Astrocyte of the spinal cord (primary cell): ENCODE measurements at places on chromosomes 16 and 17.

DNA sequence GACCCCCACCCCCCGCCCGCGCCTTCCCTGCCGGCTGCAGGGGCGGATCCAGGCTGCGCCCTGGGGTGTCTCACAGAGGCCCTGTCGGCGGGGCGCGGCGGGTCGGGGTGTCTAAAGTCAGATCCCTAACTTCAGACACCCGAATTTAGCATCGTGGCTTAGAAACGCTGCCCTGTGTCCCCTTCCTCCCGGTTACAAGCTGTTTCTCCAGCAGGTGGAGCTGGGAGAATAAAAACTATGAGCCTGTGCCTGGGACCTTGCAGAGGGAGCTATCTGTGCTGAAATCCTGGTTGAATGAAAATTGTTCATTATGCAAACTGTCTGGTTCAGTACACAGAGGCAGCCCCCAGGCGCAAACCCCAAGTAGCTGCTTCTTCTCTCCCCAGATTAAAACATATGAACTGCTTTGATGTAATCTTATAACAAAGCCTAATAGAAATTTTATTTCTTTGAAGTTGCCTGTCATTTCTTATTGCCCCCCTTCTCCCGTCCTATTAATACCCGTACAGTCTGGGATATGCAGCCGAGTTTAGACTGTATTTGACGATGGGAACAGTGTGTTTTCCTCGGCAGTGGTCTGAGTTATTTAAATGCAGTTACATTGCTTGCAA, 79.0 kb downstream of the RPA1 start:
- peak; percentile 74 for DNase-seq

DNA sequence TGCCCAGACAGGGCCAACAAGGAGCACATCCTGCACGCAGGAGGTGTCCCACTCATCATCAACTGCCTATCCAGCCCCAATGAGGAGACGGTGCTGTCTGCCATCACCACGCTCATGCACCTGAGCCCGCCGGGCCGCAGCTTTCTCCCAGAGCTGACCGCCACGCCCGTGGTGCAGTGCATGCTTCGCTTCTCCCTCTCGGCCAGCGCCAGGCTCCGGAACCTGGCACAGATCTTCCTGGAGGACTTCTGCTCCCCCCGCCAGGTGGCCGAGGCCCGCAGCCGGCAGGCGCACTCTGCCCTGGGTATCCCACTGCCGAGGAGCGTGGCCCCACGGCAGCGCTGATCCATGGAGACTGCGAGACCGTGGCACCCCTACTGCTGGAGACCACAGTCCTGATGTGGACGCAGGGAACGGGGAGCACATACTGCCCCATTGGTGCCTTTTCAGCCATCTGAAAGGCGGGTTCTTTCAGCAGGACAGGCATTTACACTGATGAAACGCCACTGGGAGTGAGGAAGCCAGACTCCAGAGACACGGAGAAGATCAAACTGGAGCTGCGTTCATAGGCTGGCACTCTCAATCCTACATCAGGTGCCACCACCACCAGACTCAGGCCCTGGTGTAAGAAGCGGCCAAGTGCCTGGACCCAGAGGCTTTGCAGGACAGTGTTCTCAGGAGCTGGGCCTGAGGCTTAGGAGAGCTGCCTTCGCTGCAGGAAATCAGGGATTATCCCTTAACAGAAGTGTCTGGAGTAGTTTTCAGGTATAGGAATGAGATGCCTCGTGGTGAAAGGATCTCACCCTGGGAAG, 2.6 kb downstream of the NT5C start:
- DNase-seq, result no peak

GRCh38 chr16:84914273-84914672, 94.5 kb downstream of the CRISPLD2 start:
- DNase-seq, result no peak

DNA sequence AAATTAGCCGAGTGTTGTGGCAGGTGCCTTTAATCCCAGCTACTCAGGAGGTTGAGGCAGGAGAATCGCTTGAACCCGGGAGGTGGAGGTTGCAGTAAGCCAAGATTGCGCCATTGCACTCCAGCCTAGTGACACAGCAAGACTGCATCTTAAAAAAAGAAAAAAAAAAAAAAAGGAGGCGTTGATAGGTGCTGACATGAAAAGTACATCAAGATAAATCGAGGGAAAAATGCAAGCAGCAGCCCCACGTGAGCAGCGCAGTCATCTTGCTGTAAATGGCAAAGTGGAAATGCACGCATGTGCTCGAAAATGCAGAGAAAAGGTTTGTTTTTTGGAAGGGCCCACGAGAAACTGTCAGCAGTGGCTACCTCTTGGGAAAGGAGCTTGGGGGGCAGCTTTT, 20.9 kb downstream of the MXRA7 start:
- no peak for DNase-seq

DNA sequence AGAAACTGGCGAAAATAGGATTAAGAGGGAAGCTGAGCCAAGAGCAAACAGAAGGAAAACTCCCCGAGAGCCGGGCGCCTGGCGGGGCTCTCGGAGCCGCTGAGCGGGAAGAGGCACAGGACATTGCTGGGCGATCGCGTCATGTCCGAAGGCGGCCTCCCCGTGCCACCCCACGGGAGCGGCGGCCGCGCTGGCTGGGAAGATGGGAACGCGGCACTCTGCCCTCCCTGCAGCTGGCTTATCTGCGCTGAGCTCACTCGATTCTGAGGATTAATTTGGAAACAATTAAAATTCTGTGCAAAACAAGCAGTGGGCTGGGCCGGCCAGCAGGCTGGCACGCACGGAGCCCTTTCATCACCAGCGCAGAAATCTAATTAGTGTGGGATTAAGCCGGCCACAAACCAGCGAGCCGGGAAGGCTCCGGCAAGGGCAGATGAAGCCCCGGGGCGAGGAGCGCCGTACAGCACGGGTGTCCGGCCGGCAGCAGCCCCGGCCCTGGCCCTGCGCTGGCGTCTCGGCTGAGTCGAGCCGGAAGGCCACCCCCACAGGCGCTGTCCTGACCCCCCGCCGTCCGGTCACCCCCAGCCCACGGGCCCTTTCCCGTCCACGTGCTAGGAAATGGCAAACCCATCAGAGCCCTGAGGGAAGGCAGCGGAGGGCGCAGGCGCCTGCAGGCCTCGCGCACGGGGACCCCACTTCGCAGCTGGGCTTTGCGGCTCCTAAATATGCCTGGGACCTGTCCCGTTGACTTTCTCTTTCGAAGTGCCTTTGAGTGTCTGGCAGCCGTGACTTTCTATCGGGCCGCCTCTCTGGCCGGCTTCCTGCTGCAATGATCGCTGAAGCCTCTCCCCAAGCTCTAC, 37.9 kb downstream of the SOX8 start:
- peak; percentile 29 for DNase-seq

DNA sequence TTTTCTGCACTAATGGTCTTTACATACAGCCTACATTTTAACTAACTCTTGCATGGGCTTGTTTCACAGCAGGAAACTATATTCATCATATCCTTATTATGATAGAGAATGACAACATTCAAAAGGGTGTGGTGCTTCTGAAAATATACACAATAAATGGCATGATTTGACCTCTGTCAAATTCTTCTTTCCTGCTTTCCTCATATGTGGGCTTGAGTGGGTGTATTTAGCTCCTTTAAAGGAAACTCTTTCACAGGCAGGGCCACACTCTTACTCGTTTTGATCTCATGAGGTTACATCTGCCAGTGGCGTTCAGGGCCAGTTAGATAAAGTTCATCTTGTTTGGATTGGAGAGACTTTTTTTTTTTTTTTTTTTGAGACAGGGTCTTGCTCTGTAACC, 6.1 kb downstream of the SLC35G3 start:
- peak; percentile 16 for DNase-seq

DNA sequence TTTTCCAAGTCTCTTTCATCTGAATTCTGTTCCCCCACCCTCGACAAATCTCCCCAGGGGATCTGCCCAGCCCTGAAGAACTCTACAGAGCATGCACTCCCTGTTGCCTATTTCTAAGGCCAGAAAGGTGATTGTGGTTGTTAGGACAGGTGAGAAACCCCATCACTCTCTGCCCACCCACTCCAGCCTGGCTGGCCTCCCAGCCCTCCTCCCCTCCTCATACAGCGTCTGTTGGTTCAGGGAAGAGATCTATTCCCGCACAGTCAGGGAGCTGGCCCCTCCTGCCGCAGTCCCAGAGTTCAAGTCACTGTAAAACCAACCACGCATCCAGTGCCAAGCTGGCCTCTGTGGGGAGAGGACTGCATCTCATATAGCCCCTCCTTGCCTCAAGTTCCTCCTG, 98.7 kb downstream of the KCNJ12 start:
- no peak for DNase-seq

- DNase-seq, result no peak
Observed at GRCh38 chr16:85459529-85460251, 153.4 kb upstream of the GSE1 start.

- DNase-seq, result peak; percentile 28
Observed at GRCh38 chr17:72516772-72517399, 396.1 kb downstream of the SOX9 start.

DNA sequence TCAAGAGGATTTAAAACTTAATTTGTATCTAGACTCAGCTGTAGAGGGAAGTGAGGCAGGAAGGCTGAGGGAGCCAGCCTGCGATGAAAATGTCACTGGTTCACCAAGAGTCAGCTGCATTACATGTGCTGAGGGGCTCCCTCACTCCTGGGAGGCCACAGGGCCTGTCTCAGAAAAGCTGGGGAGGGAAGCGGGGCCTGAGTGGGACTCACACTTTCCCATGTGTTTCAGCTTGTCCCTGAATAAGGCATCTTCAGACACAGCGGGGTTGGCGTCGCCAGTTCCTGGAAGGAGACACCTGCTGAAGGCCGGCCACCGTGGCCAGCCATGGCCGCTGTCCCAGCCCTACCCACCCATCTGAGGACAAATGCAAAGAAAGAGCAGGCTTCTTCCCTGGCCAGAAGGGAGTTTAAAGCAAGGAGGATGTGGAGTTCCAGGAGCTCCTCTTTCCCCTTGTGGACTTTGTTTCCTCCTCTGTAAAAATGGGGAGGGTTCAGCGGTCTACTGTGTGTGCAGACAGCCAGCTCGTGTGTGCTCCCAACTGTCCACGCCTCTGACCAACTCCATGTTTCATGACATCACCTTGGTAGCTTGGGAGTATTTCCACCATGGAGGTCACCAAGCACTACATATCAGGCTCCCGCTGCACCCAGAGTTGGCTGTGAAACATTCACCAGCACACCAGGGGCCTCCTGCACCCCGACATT, 19.2 kb upstream of the MRPS23 start:
- DNase-seq, result no peak

DNA sequence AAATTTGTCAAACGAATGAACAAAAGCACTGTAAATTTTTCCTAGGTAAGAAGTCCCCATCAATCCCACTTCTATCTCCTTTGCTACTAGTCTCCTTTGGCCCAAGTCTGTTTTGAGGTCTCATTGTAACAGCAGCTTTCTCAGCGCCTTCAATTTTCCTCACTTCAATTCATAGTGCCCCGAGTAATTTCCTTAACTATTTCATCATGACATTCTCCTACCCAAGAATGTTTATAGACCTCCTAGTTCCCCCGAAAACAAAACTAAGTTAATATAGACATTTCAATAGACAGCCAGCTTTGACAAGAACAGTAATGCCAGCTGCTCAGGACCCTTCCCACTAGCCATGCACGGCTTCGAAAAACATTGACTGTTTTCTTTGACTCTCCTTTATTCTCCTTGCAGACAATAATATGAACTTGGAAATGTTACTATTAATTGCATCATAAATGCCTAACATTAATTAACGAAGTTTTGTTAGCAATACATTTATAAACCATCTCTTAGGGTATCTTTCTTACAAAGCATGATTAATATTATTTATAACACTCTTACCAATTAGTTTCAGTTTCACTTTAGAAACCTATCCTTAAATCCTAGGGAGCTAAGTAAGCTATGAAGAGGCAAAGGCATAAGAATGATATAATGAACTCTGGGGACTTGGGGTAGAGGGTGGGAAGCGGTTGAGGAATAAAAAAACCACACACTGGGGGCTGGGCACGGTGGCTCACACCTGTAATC, 22.8 kb downstream of the GLG1 start:
- DNase-seq, result no peak

- no peak for DNase-seq
Observed at GRCh38 chr16:74666010-74666421, 661 bp downstream of the RFWD3 start.

DNA sequence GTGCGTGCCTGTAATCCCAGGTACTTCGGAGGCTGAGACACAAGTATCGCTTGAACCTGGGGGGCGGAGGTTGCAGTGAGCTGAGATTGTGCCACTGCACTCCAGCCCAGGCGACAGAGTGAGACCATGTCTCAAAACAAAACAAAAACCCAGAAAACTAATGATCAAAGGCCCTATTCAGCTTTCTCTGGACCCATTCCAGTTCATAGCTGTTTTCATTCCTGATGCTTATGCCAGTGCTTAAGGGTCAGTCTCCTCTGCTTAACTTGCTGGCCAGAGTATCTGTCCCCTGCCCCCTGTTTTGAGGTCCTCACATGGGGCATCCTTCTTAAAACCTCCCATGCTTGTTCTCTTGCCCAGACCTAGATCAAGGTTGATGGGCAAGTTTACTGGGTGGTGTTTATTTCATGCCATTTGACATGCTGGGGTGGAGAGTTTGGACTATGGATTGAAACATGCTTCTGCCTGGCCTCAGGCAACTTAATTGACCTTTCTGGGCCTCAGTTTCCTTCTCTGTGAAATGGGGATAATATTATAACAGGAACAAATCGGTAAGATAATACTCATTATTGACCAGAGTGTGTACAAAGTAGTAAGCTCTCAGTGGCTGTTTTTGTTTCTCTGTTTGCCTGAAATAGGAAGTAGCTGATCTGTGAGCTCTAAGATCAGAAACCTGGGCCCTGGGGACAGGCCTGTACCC, 369.8 kb downstream of the CPPED1 start:
- DNase-seq, result no peak

- no peak for DNase-seq
Observed at GRCh38 chr16:30054959-30055553, 10.5 kb upstream of the ALDOA start.

- peak; percentile 58 for DNase-seq
Observed at GRCh38 chr17:41492771-41493170, 3.1 kb upstream of the KRT36 start.

DNA sequence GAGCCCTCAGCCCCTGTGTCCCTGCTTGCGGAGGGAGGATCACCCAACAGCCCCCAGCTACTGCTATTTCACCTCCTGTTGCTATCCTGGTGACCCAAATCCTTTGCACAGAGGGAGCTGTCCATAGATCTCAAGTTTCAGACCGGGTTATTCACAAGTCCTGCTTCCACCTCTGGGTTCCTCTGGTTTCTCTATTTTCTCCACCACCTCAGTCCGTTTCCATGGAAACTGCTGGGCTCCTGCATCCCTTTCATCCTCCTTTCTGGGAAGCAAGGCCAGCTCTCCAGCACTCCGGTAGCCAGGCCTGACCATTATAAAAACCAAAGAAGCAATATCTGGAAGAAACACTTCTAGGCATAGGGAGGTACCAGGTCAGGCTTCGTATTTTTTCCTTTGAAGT, 4.8 kb upstream of the CALB2 start:
- DNase-seq, result no peak

DNA sequence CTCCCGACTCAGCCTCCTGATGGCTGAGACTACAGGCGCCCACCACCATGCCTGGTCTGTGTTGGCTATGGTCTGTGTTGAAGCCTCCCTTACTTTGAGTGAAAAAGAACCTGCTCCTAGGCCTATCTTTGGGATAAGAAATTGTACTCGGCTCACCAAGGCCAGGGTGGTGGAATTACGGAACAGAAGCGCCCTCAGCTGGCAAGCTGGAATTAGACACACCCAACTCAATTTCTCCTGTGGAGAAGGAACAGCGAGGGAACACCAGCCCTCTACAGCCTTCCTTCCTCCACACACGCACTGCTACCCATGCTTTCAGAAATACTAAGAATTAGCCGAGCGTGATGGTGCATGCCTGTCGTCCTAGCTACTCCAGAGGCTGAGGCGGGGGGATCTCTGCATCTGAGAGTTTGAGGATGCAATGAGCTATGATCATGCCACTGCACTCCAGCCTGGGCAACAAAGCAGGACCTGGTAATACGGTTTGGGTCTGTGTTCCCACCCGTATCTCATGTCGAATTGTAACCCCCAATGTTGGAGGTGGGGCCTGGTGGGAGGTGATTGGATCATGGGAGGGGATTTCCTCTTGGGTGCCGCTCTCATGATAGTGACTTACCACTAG, 40.1 kb upstream of the RBBP6 start:
- no peak for DNase-seq
